Stimulated activated CD8-positive, alpha-beta memory T cell treated with anti-CD3 and anti-CD28 coated beads, Interleukin-12 subunit alpha, Interleukin-12 subunit beta, amount 100 ng/mL, for 4 hours (primary cell): ENCODE measurements at places on chromosomes 5 and 9.
A peak's percentile ranks its signal among the peaks of the same experiment; 100 is the strongest.

DNA sequence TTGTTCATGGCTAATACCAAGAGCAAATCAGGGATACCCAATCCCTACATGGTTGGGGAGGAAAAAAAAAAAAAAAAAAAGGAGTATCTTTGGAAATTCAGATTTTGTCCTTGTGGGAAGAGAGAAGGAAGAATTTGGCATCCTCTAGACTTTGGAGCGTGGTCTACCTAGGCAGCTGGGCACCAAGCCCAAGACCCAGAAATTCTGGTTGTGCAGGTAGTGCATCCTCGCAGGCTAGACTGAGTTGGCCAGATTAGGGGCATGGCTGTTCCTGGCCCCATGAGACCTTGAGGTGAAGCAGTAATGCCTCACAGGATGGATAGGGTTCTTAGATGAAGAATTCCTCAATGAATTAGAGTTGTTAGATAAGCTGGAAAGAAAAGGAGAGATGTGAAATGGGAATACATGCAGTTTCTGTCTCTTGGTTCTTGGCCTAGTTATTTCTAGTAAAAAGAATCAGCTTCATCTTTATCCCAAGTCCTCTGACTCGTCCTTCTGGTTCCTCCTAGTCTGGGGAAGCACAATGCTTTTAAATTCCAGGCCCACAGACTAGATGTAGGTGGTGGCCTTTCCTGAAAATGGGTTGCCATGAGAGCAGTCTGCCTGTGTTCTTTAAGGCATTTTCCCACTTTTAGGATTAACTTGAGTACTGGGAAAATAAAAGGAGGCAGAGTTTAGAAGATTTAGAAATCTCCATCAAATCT lies 140.5 kb upstream of the RUSC2 start:
- DNase-seq = no peak

DNA sequence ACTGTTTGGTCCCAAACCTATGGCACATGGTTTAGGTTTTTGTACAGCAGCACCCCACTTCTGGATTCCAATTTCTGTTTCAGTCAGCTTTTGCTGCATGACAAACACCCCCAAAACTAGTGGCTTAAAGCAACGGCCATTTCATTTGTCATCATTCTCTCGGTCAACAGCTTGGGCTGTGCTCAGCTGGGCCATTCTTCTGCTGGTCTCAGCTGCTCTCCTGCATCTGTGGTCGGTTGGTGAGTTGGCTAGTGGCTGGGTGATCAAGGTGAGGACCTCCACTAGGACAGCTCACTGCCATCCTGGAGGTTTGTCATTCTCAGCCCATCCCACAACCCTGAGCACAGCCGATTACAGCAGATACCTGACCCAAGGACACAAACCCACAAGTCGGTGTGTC lies 24.8 kb upstream of the PPP1R26 start:
- DNase-seq = no peak

DNA sequence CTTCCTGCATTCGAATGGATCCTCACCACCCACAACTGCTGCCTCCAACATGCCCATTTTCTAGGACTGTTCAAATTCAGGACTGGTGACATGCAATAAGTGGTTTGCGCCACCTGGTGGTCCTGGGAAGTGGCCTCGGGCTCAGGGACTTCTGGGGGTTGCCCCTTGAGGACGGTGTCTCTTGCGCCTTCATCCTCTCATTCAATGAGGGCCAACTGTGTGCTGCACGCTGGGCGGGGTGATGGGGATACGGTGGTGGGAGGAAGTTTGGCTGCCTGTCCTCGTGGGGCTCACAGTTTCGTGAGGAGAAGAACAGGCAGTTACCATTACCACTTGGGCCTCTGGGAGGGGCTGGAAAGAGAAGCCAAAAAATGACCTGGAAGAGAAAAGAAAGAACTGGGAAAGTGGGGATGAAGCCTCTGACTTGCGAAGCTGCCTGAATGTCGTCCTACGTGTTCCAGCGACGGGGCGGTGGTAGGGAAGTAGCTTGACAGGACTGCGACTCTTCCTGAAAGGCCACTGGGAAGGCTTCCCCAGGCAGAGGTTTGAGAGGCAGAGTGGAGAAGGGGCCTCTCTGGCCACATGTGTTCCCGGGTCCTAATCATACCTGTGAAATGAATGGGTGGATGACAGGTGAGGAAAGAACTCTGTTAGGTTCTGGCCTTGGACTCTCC lies 49.0 kb downstream of the PSD2 start:
- DNase-seq = peak; percentile 45

- no peak for DNase-seq
These were observed 393.8 kb downstream of the EBF1 start for GRCh38 chr5:158705901-158706300.

GRCh38 chr5:133741818-133742355 lies 129.5 kb upstream of the FSTL4 start:
- no peak for DNase-seq

DNA sequence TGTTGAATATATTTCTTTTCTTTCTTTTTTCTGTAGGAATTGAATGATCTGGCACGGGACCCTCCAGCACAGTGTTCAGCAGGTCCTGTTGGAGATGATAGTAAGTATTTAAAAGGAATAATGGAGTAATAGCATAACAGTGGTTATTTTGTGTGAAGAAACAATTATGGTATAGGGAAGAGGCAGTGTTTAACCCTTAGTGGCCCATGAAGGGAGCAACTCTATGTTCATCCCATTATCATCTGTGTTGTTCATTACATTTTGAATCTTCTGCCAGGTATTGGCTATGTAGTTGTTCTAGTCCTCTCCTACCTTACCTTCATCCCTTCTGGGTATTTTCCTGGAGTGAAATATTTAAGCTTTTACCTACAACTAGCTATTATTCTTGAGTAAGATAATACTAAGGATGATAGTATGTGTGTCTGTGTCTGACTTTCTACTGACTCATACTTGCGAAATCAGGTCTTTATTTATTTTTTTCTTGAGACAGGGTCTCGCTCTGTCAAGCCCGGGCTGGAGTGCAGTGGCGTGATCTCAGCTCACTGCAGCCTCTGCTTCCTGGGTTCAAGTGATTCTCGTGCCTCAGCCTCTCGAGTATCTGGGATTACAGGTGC lies 39.3 kb downstream of the UBE2D2 start:
- DNase-seq = no peak

DNA sequence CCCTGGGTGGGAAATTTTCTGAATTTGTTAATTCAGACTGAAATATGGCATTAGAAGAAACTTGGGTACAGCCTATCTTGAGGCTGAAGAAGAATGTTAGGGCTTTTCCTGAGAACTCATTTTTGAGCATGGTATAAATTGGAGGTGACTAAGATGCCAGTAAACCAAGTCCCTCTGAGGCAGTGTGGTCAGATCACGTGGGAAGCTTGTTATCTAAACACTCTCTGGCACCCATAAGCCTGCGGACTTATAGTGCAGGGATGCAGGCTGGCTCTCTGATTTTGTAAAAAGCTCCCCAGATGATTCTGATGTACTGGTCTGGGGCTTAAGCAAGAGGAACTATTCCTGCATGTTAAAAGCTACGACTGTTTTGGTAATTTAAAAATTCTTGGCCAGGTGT lies 34.3 kb downstream of the MTMR12 start:
- no peak for DNase-seq

DNA sequence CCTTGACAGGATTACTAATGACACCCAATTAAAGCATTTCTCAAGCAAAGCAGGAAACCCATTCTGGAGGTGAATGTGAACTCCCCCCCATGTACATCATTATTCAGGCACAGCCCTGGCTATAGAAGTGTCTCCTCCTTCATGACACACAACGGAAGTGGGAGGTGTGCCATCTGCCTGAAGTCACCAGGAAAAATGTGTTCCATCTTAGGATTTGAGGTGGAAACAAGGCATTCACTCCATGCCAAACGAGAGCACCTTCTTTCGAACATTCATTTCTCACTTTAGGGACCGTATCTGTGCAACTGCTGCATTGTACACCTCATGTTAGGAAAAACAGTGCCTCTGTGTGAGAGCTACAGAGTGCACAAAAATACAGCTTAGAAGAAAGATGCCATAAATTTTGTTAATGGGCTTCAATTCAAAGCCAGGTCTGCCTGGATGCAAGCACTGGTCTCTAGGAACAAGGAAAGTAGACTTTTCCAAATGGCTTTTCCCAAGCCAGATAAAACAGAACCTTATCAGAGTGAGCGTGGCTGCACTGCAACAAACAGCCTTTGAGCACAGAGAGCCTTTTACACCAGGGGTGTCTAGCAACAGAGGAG lies 19.4 kb downstream of the GOLM1 start:
- no peak for DNase-seq

DNA sequence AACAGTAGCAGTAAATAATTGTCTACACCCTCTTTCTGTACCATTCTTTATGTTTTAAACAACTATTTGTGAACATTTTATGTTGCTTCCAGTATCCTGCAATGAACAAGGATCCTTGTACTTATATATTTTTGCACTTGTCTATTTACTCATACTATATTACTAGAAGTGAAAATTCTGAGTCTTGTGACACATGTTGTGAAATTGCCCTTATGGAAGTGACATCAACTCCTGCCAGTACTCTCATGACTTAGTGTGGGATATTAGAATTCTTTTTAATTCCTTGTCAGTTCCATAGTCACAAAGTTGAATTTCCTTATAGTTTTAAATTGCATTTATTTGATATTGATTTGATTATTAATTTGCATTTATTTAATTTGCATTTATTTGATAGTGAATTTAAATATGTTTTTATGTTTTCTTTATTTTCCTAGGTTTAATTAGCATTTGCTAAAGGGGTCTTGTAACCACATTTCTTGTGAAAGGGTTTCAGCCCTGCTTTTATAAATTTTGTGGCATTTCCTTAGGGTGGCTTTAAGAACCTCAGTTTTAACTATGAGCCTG lies 27.7 kb downstream of the PARP8 start:
- no peak for DNase-seq

DNA sequence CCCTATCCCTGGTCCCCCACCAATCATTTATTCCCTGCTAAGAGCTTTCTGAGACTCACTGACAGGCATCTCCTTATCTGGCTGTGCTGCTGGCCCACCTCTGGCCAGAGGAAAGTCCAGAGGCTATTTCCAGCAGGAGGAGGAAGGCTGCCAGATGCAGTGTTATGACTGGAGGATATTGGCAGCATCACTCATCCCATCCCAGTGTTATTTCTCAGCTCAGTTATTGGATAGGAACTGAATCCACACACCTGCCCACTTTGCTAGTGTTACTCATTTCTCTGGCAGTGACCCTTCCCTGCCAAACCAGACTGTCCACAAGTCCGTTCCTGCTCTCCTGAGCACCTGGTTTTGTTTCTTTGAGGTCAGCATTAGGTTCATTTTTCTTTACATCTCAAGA lies 228.2 kb downstream of the GRIA1 start:
- DNase-seq = no peak

DNA sequence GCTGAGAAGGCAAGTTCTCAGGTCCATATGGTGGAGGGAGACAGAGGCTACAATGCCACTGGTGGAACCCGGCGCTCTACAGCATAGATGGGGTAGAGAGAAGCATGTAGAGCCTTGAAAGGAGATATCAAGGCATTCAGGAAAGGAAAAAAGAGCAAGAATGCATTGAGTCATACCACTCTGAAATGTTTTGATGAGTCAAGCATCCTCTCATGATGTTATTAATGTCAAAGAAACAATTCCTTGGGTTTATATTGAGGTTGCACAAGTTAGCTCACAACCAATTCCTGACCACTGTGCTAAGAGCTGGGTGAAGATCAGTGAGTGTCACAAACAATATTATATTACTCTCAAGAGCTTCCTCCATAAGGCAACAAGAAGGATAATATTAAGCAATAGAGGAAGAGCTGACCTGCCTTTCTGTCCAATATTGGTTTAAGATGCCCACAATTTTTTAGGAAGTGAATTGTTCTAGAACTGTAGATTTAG lies 178.0 kb downstream of the RFK start:
- DNase-seq = no peak

- no peak for DNase-seq
These were observed 193.2 kb upstream of the KIF2A start for GRCh38 chr5:62112689-62113228.

GRCh38 chr9:3852545-3852944 lies 326.7 kb upstream of the RFX3 start:
- DNase-seq = no peak

- DNase-seq = no peak
These were observed 169.2 kb downstream of the COX7C start for GRCh38 chr5:86786955-86787354.

DNA sequence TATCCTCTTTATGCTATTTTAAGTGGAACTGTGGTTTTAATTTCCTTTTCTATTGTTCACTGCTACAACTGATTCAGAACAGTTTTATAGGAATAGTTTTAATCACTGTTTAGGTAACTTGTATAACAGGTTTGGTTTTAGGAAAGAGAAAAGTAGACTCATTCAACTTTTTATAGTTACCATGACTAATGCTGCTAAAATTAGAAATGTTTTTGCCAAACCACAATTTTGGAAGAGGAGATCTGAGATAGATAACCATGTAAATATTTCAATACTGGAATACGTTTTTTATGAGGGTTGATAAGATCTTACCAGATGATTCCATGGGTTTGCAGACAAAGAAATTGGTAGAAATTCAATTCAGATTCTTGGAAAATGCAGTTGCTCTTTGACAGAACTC lies 404.6 kb upstream of the ARRDC3 start:
- DNase-seq = no peak

DNA sequence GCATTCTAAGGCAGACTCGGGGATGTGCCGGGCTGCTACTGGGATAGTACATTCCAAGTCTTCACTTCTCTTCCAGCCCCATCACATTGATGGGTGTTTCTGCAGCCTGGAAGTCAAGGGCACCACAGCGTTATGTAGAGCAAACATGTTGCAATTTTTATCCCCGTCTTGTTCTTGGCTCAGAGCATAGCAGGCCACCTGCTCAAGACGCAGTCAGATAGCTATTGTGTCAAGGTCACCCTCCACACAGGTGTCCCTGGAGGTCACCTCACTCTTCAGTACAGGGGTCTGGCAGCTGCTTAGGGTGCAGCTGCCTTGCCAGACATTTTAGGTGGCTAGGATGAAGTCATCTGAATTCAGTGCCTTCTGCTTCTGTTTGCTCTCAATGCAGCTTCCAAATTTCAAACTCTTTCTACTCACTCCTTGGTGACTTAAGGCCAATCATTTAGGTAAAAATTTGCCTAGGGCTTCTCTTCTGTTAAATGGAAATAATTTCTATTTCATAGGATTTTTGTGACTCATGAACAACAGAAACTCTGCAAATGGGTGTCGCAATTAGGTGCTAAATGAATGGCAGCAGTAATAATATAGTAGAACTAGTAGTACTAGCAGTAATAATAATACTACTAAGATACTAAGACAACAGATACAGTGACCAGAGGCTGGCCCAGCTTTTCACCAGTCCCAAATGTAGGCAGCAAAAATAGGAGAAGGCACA lies 24.3 kb downstream of the KCNV2 start:
- no peak for DNase-seq

- DNase-seq = no peak
These were observed 168.7 kb upstream of the GNA14 start for GRCh38 chr9:77816641-77817341.

- no peak for DNase-seq
These were observed 40.7 kb downstream of the TRIP13 start for GRCh38 chr5:933251-933861.

- no peak for DNase-seq
These were observed 27.4 kb downstream of the JMY start for GRCh38 chr5:79263290-79263689.
